WTC11 (cell line): ENCODE measurements at places on chromosomes 12 and 14.

GRCh38 chr14:65210118-65210821 lies 108.0 kb upstream of the MAX start:
- no peak for DNase-seq

DNA sequence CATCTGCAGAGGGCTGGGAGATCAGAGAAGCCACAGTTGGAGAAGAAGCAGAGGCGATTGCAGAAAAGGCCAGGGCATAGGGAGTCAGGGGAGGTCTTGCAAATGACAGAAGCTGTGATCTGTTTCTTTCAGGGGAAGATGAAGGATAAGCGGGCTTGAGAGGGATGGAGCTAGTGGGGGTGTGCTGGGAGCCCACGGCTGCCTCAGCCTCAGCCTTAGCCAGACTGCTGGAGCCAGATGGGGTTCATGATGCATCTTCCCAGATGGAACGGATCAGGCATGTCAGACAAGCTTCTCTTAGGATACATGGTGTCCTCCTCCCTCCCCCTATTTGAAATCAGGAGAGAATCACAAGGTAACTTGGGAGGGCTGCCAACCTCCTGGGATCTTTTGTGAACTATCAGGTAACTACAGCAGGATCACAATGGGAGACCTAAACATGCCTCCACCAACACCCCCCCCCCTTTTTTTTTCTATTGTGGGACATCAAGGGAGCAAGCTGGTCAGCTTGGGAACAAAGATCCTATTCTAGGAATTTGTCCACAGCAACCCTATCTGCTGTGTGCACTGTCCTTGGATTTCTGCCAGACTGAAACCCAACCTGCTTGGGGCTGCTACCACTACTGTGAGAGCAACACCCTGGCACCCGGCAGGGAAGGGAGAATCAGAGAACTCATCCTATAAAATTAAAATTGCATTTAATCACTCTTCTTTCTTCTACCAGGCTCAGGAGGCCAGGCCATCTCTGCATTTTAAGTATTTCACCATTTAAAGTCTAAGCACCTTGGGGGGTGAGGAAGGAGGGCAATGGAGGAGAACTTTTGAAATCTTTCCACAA lies 10.7 kb upstream of the ATP2A2 start:
- DNase-seq = no peak

DNA sequence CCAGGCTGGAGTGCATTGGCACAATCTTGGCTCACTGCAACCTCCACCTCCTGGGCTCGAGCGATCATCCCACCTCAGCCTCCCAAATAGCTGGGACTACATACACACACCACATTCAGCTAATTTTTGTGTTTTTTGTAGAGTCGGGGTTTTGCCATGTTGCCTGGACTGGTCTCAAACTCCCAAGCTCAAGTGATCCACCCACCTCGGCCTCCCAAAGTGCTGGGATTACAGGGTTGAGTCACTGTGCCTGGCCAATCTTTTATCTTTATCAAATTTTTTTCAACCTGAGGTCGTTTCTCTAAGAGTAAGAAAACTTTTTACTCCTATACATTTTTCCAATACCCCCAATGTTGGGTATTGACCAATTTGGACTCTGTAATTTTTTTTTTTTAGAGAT lies 40.0 kb upstream of the NAP1L1 start:
- no peak for DNase-seq

- no peak for DNase-seq
Observed at GRCh38 chr12:92208613-92209121, 63.0 kb upstream of the BTG1 start.

- DNase-seq = no peak
Observed at GRCh38 chr14:74475678-74476077, 17.4 kb downstream of the NPC2 start.

DNA sequence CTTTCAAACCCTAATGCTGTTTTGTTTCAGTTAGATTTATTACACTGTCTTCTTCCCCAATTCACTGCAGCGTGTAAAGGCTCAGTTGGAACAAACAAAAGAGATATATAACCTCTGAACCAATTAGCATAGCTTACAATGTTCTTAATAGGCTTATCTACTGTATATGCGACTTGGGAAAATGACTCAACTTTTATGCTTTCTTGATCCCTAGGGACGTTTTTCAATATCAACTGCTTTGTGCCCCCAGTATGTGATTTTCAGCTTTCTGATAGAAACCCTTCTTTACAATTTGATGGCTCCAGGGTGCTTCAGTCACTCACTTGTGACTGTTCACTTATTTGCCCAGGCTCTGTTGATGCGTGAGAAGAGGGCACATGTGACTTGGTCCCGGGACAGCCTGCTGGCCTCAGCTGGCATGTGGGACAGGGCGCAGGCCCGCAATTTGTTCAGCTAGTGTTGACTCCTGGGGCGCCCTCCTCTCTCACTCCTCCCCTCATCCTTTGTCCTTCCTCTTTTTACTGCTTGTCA lies 107.1 kb downstream of the TMTC2 start:
- DNase-seq = peak; percentile 23

DNA sequence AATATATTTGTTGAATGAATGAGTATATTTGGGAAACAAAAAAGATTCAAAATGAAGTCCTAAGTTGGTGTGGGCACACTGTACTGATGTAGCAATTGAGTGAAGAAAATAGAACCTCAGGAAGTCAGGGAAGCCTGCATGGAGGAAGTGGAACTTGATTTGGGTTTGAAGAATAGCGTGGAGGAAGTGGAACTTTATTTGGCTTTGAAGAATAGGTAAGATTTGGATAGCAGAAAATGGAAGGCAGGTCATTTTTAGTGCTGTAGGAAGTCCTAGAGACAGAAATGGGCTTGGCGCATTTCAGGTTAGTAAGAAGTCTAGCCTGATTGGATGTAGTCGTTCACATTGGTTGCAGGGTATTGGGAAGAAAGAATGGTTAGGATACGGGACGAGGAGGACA lies 5.4 kb downstream of the C12orf75 start:
- DNase-seq = no peak

DNA sequence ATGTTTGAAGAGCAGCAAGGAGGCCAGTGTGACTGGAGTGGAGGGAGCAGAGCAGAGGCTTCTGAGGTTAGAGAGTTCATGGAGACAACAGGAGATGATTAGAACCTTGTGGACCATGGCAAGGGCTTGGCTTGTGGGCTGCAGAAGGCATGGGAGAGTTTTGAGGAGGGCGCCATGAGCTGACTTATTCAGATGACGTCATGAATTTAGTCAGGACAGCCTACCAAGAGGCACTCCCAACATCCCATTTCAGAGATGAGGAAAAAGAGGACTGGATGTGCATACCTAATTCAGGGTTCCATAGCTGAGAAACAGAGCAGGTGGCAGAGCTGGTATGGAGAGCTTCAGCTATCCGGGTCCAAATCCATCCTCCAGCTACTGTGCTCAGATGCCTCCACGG lies 101.8 kb downstream of the PLXNC1 start:
- no peak for DNase-seq

DNA sequence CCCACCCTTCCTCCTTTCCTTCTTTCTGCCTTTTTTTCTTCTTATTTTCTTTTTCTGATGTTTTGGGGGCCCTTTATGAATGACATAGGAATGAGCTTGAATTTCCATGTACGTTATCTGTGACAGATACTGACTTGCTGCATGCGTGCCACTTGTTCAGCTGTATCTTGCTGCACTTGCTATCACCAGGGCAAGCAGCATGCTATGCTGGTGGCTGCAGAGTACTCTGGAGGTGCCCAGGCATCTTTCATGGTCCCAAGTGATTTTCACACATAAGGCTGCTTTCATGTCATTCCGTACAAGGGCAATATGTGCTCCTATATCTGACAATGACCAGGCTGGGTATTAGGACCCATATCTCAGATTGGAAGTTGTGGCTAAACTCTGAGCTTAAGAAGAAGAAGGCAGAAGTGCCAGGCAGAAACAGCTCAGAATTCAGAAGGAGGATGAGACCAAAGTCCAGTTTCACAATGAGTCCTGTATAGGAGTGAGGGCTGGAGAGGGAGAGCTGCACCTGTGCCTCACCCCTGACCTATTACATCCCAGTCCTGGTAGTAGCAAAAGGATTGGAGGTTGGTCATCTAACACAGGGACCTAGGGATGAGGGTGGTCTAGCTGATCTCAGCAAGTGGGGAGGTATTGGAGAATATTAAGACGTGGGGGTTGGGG lies 299.0 kb upstream of the DDHD1 start:
- no peak for DNase-seq

DNA sequence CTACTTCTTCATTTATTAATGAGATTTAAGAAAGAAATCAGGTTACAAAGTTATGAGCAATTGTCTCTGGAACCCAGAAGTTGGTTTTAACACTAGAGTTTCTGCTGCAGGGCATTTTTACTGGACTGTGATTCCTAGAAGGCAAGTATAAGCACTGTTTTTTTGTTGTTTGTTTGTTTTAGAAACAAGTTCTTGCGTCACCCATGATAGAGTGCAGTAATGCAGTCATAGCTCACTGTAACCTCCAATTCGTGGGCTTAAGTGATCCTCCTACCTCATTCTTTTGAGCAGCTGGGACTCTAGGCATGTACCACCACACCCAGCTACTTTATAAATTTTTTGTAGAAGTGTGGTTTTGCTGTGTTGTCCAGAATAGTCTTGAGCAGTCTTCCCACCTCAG lies 25.6 kb downstream of the RAP1B start:
- DNase-seq = no peak

- DNase-seq = no peak
Observed at GRCh38 chr12:59619461-59620240, 23.8 kb downstream of the SLC16A7 start.

GRCh38 chr14:96217376-96217913 lies 12.8 kb downstream of the BDKRB2 start:
- no peak for DNase-seq

- DNase-seq = peak; percentile 69
Observed at GRCh38 chr12:106586803-106587684, 4.2 kb downstream of the RFX4 start.

GRCh38 chr12:32895688-32896431 lies 717 bp downstream of the PKP2 start:
- peak; percentile 36 for DNase-seq

DNA sequence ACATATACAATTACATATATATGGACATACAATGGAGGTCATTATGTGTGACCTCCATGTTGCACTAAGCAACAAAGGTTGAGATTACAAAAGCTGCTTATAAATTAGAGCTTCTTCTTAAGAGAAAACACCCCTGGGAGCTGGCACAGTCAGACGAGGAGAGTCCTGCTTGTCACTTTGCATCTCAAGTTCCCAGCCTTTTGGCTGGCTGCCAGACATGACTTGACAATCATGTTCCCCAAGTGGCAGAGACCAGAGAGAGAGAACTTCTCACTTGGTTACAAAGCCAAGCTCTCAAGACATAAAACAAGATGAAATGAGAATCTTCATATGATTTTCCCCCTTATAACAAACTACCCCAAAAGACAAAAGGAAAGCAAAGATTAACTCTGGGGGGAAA lies 8.5 kb upstream of the SYNJ2BP start:
- DNase-seq = no peak

GRCh38 chr12:6820166-6820565 lies 1.5 kb upstream of the GPR162 start:
- DNase-seq = no peak

- no peak for DNase-seq
Observed at GRCh38 chr14:51457843-51458562, 193.7 kb upstream of the FRMD6 start.

- DNase-seq = no peak
Observed at GRCh38 chr14:50023671-50024490, 92.5 kb downstream of the VCPKMT start.

DNA sequence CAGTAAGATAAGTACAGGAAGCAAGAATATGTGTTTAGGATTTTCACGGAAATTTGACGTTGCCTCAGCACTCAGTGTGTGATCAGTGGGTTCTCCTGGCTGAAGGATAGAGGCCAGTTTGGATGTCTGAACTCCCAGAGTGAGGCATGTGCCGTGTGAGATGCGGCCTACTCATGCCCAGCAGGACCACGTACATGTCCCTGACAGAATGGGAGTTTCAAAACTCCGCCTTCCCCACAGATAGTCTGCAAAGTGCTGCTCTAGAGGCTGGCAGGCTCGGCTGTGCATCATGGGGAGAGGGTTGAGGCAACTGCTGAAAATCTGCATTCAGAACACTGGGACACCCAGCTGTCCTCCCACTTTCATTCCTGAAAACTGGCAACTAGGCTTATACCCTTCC lies 58.3 kb downstream of the NINJ2 start:
- no peak for DNase-seq

- DNase-seq = no peak
Observed at GRCh38 chr14:67881225-67881624, 61.6 kb downstream of the RAD51B start.

DNA sequence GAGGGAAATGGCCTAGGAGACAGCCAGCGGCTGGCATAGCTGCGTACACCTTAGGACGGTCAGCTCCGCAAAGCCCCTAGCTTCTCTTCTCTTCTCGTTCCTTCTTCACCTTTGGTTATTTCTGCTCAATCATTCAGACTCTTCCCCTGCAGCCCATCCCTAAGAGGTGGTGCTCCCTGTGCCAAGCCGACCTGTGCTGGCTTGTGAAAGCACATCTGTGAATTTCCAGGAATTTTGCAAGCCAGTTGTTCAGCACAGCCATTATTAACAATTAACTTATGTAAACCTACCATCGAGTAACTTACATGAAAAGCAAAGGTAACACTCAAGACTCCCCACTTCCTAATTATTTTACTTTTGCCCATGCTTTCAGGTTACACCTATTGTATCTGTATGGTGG lies 20.9 kb upstream of the GPR68 start:
- no peak for DNase-seq

DNA sequence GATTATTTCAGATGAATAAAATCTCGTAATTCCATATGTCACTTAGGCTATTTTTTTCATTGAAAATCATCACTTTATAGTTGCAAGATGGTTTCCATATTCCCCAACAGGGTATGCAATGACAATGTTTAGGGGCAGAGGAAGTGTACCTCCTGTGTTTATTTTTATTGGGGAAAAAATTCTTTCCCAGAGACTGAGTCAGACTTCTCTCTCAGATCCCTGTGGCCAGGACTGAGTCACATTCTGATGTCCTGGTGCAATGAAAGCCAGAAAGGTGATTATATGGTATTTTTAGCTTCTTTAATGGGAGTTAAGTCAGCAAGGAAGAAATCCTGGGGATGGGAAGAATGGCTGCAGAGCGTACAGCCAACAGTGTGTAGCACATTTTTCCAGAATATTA lies 196.9 kb upstream of the ALG10 start:
- DNase-seq = no peak

GRCh38 chr12:51132693-51133092 lies 40.2 kb downstream of the TFCP2 start:
- no peak for DNase-seq
